ENCODE measurements at places on chromosomes 16 and 17.

DNA sequence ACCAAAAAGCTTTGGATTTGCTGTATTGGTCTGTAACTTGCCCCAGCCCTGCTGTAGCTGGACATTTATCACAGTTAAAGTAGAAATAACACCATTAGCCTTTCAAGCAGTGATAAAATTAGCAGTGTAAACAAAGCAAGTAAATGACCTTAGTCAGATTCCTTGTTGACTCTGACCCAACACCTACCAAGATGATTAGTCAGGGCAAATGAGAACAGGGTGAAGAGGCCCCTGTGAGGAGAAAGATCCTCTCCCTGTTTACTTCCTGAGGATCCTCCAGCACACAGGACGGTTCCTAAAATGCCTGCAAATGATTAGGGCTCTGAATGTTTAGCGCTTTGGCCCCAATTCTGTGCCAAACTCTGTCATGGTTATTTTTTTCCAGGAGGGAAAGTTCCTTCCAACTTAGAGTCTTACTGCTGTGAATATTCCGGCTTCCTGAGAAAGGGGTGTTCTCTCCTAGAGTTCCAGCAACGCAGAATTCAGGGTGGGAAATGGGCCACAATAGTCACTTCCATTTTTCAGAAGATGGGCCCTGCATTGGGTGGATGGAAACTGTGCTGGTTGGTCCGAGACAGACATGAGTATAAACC lies 259.0 kb upstream of the MYOCD start:
- no peak for DNase-seq

DNA sequence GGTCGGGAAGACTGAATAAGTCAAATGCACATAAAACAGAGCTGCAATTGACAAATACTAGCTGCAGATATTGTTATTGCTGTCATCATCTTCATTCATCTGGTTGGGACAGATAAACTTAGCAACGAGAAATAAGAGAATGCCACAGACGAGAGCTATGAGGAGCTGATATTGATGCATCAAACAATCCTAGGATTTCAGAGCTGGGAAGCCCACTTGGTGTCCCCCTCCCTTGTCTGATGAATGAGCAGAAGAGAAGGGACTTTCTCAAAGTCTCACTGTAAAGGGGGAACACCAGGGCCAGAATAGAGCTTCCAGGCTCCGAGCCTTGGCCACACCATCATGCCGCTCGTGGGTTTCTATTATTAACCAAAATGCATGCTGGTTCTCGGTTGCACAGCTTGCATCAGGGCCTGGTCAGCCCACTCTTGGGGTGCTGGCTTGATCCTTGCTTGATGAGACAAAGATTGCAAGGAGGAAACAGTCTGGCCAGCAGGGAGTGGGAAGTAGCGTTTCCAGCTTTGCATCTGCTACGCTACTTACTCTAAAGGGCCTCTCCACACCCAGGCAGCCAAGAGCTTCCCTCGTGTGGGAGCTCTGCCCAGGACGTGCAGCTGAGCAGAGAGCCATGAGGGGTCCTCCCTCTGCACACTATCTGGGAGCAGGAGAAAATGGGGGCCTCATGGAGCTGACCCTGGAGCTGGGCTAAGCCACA lies 28.4 kb upstream of the EMP2 start:
- DNase-seq, result no peak

- DNase-seq, result no peak
Observed at GRCh38 chr17:49437696-49438435, 23.2 kb upstream of the PHB1 start.

DNA sequence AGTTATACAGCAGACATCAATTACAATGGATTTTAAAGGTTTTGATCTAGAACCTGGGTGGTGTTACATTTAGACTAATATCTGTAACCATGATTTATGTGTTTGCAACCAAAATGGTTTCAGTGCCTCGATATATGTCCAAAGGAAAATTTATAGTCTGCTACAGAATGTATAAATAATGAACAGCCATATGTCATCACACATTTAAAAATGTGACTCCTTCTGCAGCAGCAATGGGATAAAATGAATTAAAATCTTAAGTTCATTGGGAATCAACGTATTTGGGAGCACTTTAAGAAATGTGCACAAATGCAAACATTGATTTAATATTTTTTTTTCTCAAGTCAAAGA lies 610.2 kb downstream of the TMEM114 start:
- no peak for DNase-seq

DNA sequence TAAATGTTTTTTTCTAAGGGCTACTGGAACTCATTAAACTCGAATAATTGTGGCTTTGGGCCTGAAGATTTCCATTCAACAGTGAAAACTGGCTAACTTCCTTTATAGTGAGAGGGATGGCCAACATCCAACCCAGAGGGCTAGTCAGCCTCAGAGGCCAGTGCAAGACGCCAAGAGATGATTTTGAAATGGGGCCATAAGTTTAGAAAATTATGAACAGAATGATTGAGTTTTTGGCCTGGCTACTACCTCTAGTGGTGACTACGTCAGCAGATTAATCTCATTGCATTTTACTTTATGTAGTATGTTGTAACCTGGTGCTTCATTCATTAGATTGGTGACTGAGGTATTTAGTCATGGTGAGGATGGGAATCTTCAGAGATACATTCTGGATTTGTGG lies 28.4 kb downstream of the HAPSTR1 start:
- DNase-seq, result peak; percentile 75

- DNase-seq, result no peak
Observed at GRCh38 chr17:46179375-46179999, 13.7 kb downstream of the KANSL1 start.

DNA sequence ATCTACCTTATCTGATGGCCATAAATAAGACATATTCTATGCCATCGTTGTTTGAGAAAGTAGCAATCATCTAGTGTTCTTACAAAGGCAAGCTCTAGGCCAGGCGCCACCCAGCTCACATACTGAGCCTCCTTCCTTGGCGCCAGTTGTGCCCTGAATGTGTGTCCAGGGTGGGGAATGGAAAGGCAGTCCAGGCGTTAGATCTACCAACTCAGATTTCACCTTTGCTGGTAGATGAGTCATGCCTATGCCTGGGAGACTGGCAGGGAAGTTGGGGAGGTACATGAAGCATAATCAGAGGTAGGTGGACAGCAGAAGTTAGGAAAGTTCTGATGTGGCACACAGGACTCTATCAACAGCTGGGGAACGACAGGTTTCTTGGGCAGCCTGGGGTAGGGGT lies 23.6 kb downstream of the SDR42E1 start:
- DNase-seq, result no peak

DNA sequence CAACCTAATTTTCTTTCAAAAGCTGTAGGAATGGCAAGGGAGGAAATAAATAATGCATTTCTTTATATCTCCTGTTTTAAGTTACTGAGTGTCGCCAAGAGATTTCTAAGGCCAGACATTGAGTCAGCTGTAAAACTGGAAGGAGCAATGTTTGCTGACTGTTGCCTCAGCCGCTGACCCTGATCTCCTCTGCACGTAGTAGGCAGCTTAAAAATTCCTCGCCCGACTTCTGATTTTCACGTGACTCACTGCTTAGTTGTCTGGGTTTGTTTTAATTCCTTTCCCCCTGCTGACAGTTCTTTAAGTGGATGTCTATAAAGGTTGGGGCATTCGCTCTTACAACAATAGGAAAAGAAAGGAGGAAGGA lies 100.6 kb downstream of the WWOX start:
- no peak for DNase-seq

DNA sequence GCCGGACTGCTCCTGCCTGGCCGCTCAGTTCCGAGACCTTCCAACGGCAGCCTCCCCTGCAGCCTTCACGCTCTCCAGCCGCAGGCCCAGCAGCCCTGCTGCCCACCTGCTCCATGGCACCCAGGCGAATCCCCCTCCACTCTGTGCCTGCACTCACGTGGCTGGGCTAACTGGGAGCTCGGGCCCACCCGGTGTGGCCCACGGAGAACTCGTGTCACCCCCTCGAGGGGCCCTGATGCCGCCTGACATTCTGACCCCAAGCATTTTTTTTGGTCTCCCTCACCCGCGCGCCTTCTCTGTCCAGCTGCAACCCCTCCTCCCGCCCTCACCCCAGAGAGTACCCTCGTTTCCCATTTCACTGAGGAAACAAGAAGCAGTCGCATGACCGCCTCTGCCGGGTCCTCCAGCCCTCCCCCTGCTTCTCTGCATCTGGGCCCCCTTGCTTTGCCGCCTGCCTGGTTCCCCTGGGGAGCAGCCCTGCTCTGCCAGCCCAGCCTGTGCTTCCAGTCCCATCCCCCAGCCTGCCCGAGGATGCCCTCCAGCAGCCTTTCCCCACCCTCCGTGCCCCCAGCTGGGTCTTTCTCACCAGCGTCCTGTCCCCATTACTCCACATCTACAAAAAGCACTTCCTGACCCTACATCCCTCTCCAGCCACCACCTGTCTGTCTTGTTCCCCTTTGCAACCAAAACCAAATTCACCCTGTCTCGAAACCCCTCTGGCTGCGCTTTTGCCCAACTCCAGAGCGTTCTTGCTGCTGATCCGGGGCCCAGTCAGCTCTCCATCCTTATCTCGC lies 146.4 kb upstream of the CHMP6 start:
- no peak for DNase-seq

GRCh38 chr17:79192503-79193351 lies 118.1 kb downstream of the ENGASE start:
- peak; percentile 25 for DNase-seq

DNA sequence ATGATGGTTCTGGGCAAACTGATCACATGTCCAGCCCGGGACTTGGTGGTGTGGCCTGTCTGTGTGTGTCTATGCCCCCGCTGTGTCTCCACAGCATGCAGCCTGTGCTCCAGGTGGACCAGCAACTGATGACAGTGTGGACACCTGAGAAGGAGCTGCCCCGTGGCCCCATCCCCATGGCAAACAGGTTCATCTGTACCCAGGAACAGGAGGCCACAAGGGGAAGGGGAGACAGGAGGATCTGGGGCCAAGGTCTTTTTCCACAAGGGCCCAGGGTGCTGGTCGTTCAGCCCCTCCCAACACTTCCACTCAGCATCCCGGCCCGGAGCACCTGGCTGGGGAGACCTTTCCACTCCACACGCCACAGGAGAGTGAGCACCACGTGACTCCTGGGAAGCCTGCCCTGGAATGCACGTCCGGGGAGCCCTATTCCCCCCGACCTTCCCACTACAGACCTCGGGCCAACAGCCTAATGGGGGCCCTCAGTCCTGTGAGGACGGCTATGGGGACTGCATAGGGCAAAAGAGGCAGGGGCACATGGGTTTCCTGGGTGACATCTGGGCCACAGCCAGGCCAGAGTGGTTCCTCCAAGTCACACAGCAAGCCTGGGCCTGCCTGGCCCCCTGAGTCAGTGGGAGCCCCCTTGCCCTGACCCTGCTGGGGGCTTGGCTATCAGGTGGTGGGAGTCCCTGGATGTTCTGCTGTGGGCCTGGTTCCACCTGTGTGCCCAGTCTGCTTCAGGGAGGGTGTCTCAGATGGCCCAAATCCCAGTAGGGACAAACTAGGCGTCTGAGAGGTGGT lies 20.8 kb upstream of the NXPH3 start:
- DNase-seq, result no peak

DNA sequence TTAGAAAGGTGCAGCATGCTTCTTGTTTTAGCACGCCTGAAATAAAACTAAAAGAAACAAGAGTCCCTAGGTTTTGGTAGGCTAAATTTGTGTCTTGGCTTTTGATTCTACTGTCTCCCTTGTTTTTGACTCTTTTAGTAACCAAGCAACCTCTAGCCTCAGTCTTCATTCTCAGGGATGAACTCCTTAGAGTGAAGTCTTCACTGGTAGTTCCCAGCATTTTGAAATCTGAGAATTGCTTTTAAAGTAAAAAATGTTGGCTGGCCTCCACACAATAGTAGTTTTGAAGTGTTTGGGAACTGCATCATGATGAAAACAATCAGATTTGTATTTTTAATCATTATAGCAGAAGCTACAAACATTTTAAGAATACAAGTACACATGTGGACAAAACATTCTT lies 6.1 kb upstream of the CDR2 start:
- no peak for DNase-seq

DNA sequence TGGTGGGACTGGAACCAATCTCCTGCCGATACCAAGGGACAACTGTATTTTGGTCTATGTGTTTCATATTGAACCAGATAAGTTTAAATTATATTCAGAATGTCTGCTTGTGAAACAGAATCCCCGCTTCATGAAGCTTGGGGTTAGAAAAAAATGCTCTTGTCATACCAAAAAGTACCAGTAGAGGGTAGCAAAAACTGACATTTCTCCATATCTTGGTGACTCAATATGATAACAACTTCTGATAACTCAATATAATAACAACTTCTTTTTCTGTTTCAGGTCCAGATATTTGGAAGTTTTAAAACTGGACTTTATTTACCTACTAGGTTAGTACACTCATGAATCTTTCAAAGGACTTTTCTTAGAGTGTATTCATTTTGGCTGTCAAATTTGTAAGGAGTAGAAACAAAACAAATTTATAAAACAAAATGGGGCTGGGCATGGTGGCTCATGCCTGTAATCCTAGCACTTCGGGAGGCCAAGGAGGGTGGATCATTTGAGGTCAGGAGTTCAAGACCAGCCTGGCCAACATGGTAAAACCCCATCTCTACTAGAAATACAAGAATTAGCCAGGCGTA lies 52.3 kb upstream of the ADCY7 start:
- DNase-seq, result peak; percentile 61

GRCh38 chr17:67868176-67868575 lies 42.9 kb downstream of the BPTF start:
- no peak for DNase-seq

- DNase-seq, result no peak
Observed at GRCh38 chr16:81447383-81448101, 2.9 kb downstream of the CMIP start.

- peak; percentile 80 for DNase-seq
Observed at GRCh38 chr17:77542551-77543490, 402.1 kb downstream of the SEC14L1 start.

- no peak for DNase-seq
Observed at GRCh38 chr16:81537721-81538561, 93.3 kb downstream of the CMIP start.

DNA sequence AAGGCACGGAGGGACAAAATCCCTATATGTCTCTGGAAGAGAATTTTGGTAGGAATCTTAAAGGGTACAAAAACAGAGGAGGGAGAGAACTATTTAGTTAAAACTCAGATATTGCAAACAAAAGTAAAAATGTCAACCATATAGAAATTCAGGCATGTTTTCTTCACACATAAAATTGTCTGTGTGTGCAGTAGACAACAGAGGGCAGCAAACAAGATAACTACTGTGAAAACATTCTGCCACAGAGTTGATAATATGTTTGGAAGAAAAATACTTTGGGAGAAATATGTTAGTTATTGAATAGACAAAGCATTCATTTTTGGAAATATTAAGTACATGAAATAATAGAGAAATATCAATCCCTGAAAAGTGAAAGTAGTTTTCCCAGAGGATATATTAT lies 56.2 kb downstream of the SNX11 start:
- DNase-seq, result no peak

GRCh38 chr16:61653544-61653943 lies 382.7 kb downstream of the CDH8 start:
- DNase-seq, result no peak

- no peak for DNase-seq
Observed at GRCh38 chr17:12050646-12051225, 30.1 kb downstream of the MAP2K4 start.

GRCh38 chr17:50139950-50140885 lies 10.3 kb upstream of the SAMD14 start:
- peak; percentile 69 for DNase-seq

Data from EL (cell line).